NCI-H1930 (cell line): ENCODE measurements at places on chromosomes 5 and 9.

- no peak for DNase-seq
Observed at GRCh38 chr5:96943799-96944198, 7.9 kb downstream of the LNPEP start.

- no peak for DNase-seq
Observed at GRCh38 chr5:661891-662750, 31.0 kb downstream of the TPPP start.

DNA sequence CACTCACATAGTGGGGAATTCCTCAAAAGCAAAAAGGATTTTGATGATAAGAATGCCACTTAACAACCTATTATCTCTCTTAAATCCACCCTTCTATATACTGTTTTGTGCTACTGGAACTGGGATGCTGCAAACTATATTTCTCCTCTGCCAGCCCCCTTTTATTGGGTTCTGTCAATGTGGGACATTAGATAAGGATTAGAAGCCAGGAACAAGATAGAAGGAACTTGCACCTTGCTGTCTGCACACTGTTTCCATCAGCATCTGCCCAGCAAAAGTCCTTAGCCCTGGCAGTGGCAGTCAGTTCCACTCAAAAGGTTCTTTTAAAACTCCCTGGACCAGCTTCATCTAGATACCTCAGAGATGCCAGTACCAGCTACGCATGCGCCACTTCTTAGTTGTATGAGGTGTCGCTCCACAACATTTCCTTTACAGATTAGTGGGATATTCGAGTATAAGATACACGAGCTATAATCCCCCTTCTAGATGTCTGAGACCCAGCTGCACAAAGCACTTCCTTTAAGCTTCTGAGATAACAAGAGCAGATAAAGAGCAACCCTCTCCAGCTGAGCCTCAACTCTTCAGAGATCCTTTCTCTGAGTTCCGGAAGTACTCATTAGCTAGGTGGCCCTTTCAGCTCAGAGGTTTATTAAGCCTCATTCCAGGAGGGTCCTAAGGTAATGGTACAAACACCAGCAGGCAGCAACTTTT is 45.3 kb downstream of the CERT1 start:
- DNase-seq, result no peak

DNA sequence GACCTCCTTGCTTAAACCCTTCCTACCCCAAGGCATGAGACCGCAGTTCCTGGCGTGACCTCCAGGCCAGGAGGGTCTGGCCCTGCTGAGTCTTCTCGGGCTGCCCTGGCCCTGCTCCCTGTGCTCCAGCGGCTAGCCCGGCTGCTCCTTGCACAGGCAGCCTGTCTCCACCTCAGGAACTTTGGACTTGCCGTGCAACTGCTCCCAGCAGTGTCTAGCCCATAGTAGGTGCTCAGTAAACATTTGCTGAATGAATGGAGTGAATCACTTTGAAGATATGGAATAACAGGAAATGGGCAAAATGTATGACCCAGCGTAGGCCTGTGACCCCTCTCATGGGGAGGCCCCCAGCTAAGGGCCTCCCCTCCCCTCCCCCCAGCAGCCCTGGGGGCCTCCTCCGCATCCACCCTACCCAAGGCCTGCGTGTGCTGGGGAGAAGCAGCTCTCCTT is 127.1 kb downstream of the ZNF354C start:
- DNase-seq, result no peak

GRCh38 chr9:6049798-6050197 is 34.4 kb upstream of the RANBP6 start:
- DNase-seq, result no peak

- DNase-seq, result no peak
Observed at GRCh38 chr5:129971714-129972113, 67.4 kb downstream of the CHSY3 start.

DNA sequence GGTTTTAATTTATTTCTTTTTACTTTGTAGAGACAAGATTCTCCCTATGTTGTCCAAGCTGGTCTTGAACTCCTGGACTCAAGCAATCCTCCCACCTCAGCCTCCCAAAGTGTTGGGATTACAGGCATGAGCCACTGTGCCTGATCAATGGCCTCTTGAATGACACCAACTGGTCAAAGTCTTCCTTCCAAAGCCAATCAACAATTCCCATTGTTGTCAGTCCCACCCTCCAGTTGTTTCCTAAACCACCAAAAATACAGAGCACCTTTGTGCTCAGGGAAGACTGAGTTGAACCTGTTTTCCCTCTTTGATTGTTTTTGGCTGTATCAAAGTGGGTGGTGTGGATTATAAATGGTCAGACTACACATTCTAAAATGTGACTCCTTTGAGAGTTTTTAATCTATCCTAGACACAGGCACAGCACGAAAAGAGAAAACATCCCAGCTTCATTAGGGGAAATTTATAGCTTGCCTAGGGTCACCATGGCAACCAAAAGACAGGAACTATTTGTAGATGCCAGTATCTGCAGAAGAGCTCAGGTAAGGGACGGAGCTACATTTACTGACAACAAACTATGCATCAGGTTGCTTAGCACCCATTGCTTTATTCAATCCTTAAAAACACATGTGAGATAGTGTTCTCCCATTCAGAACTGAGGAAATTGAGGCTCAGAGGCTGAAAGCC is 27.6 kb upstream of the ATP6V1G1 start:
- no peak for DNase-seq
